ENCODE measurements at places on chromosomes 1 and 21. TPM values are rescaled to one million over a fixed set of nuclear protein-coding genes. Genes with fewer than 3 reads are reported as not detected.

- no peaks in the 10 kb centered on the region for H3K27me3 ChIP-seq
- H3K4me3 ChIP-seq: no peak overlapping the region
- peaks cover 14% of the 10 kb centered on the region for H3K4me1 ChIP-seq
These were observed 35.3 kb upstream of the CACYBP start for GRCh38 chr1:174964261-174964971.

DNA sequence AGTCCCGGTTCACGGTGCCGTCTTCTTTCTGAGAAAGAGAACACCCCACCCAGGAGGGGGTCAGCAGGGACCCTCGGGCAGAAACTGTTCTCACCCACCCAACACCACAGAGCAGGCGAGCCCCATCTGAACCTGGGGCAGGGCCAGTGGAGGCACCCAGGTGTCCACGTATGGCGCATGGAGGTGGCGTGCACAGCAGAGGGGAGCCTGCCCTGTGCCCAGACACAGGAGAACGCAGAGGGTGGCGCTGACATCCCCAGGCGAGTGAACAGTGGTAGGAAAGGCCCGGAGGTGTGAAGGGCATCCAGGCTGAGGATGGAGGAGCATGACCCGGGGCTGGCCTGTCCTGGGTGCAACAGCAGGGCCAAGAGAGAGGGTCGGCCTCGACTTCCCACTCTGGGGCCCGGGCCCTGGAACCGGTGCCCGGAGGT, 91.1 kb downstream of the STUM start:
- H3K4me3 ChIP-seq: no peak overlapping the region
- H3K27me3 ChIP-seq: no peaks in the 10 kb centered on the region
- no peaks in the 10 kb centered on the region for H3K36me3 ChIP-seq
- H3K27ac ChIP-seq: no peak overlapping the region
- no peak for DNase-seq
- peaks cover 13% of the 10 kb centered on the region for H3K4me1 ChIP-seq

GRCh38 chr21:40177979-40178378, 310.7 kb downstream of the PCP4 start:
- no peaks in the 10 kb centered on the region for H3K36me3 ChIP-seq
- no peak overlapping the region for H3K4me3 ChIP-seq

DNA sequence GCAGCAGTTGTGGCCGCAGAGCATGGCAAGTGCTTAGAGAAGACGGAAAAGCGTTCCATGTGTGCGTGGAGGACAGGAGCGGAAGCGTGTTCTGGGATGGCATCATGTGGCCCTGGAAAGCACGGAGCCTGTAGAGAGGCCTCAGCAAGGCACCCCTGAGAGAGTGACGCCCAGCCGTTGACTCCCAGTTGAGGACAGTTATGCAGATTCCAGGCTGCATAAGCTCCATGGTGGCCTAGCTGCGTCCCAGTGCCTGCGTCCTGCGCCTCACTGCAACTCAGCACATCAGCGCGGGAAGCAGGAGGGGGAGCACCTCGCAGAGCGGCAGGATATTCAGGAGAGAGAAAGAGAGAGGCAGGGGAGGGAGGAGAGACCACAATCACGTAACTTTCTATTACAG, 49.0 kb upstream of the TTC34 start:
- H3K27ac ChIP-seq: no peak overlapping the region
- H3K27me3 ChIP-seq: no peaks in the 10 kb centered on the region
- no peaks in the 10 kb centered on the region for H3K36me3 ChIP-seq

DNA sequence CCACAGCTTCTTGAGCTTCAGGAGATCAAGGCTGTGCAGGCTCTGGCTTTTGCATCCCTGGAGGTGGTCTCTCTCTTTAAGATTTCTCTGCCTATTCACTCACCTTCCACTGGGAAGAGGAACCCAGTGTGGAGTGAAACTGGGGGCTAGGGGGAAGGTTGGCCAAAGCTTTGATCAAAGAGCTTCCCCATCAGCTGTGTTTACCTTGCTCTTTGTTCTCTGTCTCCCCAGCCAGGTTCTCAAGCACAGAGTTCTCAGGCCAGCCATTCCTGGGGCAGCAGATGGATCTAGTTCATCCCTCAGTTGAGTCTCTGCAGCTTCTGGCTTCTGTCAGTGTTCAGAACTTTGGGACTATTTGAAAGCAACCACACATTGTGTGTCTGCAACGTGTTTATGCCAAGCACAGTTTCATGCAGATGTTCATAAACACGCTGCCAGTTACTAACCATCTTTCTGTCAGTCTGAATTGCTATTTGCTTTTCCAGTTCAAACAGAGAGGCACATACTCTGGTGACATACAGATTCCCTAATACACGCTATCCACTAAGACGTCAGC, 17.2 kb upstream of the MRPS14 start:
- no peak for DNase-seq
- H3K4me3 ChIP-seq: no peak overlapping the region
- no peaks in the 10 kb centered on the region for H3K4me1 ChIP-seq
- no peaks in the 10 kb centered on the region for H3K36me3 ChIP-seq
- no peaks in the 10 kb centered on the region for H3K27me3 ChIP-seq
- no peak overlapping the region for H3K27ac ChIP-seq

GRCh38 chr1:3799976-3800685, 3.8 kb upstream of the LRRC47 start:
- no peak overlapping the region for H3K27ac ChIP-seq
- no peaks in the 10 kb centered on the region for H3K36me3 ChIP-seq
- no peak overlapping the region for H3K4me3 ChIP-seq

- H3K27me3 ChIP-seq: no peaks in the 10 kb centered on the region
- no peaks in the 10 kb centered on the region for H3K4me1 ChIP-seq
- no peak overlapping the region for H3K4me3 ChIP-seq
- no peak for DNase-seq
These were observed 149.6 kb downstream of the CYYR1 start for GRCh38 chr21:26423511-26423910.

DNA sequence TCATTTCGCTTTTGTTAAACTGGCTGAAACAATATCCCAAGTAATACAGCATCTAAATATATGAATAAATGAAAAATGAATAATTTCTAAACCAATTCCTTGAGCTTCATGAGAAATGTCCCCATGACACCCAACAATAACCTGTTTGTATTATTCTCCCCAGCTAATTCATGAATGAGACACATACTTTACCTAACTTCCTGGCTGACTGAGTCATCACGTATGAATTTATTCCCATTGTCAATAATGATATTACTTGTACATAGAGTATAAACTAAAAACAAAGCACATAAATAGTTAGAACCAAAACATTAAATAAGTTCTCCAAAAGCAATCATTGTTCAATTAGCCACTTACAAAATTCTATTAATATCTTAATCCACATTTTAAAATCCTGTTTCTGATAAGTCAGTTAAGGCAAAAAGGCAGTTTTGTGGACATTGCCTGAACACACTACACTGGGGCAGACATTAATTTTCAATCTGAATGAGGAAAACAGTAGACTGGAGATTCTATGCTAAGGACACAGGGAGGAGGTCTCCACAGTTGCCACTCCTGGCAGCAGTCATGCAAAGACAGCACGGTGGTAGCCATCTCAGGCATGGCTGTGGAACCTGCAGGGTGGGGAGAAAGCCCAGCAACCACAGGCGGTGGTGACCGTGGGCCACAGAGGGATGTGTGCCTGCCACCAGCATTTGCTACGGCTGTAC, 48.2 kb downstream of the SLC9C2 start:
- H3K27me3 ChIP-seq: no peaks in the 10 kb centered on the region
- DNase-seq: no peak
- H3K27ac ChIP-seq: no peak overlapping the region
- H3K4me3 ChIP-seq: no peak overlapping the region

GRCh38 chr1:55322842-55323241, 107.7 kb upstream of the USP24 start:
- H3K4me3 ChIP-seq: no peak overlapping the region
- DNase-seq: no peak
- H3K4me1 ChIP-seq: no peaks in the 10 kb centered on the region
- no peak overlapping the region for H3K27ac ChIP-seq
- no peaks in the 10 kb centered on the region for H3K27me3 ChIP-seq

Gene ARHGEF11
- 18.5 TPM for total RNA-seq

Gene SLAMF7
- not detected for total RNA-seq

Gene PSMG1
- 33.0 TPM for total RNA-seq
